A549 treated with Mapracorat at 1 μM for 4 hours (cell line): ENCODE measurements at places on chromosomes 3 and 15. TPM values are rescaled to one million over a fixed set of nuclear protein-coding genes. Genes with fewer than 3 reads are reported as not detected.

Gene XIRP1
- total RNA-seq = 0.12 to 0.23 TPM (median 0.17 TPM) in 5 replicates

Gene KATNBL1
- total RNA-seq = 24.0 to 33.2 TPM (median 31.4 TPM) in 5 replicates

Gene B3GNT5
- total RNA-seq = 21.6 to 28.2 TPM (median 26.8 TPM) in 5 replicates

Gene LMAN1L
- not detected in 5 replicates for total RNA-seq

Gene MSL2
- total RNA-seq = 5.8 to 7.7 TPM (median 6.7 TPM) in 5 replicates
